Skeletal muscle tissue (tissue), 5 donors: ENCODE measurements at places on chromosomes 6 and 20. TPM values are rescaled to one million over a fixed set of nuclear protein-coding genes. Genes with fewer than 3 reads are reported as not detected.

Gene CRISP1
- total RNA-seq = not detected

Gene OSBPL2
- total RNA-seq = 26.6 TPM

Gene DEFB112
- not detected for total RNA-seq

Gene HIVEP2
- total RNA-seq = 17.7 TPM

Gene SPEF1
- not detected for total RNA-seq

Gene PRSS35
- total RNA-seq = 29.7 TPM

Gene SIGLEC1
- 2.1 TPM for total RNA-seq

Gene HNF4A
- not detected for total RNA-seq

Gene SUMO4
- 0.52 TPM for total RNA-seq

Gene CLIC5
- total RNA-seq = 7.8 TPM

Gene CDSN
- total RNA-seq = not detected

Gene EEF1A2
- 255 TPM for total RNA-seq

Gene SLC13A3
- total RNA-seq = 2.6 TPM

Gene TP53TG5
- not detected for total RNA-seq

Gene CLPSL1
- total RNA-seq = not detected

Gene RBM24
- 116 TPM for total RNA-seq

Gene SMPDL3A
- total RNA-seq = 11.0 TPM

Gene SRSF12
- 2.6 TPM for total RNA-seq

Gene RGS17
- total RNA-seq = under 0.01 TPM

Gene TRIM15
- not detected for total RNA-seq

Gene CLDN20
- not detected for total RNA-seq

Gene KAT14
- total RNA-seq = 19.8 TPM

Gene SLC2A4RG
- 10.4 TPM for total RNA-seq

Gene PLN
- 18.3 TPM for total RNA-seq

Gene CASS4
- total RNA-seq = 3.7 TPM

Gene SMIM26
- 126 TPM for total RNA-seq

Gene BIRC7
- total RNA-seq = not detected

Gene STMND1
- not detected for total RNA-seq

Gene EFCAB8
- not detected for total RNA-seq

Gene TRAPPC3L
- total RNA-seq = 0.52 TPM

Gene ZC2HC1B
- not detected for total RNA-seq
